ENCODE measurements at places on chromosomes 16 and 17.

DNA sequence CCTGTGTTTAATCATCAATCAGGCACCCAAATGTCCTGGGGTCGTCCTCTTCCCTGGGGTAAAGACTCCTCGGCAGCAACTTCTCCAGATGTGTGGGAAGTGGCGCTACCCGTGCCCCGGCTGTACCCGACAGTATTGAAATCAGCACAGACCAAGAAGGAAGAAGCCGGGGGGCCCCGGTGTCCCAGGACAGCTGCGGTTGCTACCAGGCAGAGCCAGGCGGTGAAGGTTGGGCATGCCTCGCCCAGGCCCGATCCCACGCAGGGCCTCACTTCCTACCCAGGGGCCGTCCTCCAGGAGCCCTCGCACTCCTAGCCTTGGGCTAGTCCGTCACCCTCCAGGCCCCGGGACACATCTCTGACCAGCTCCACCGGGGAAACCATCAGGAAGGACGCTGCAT is 9.0 kb upstream of the CCDC154 start:
- DNase-seq = no peak

- no peak for DNase-seq
Measured at GRCh38 chr17:43880420-43880991, 26.8 kb downstream of the MPP2 start.

DNA sequence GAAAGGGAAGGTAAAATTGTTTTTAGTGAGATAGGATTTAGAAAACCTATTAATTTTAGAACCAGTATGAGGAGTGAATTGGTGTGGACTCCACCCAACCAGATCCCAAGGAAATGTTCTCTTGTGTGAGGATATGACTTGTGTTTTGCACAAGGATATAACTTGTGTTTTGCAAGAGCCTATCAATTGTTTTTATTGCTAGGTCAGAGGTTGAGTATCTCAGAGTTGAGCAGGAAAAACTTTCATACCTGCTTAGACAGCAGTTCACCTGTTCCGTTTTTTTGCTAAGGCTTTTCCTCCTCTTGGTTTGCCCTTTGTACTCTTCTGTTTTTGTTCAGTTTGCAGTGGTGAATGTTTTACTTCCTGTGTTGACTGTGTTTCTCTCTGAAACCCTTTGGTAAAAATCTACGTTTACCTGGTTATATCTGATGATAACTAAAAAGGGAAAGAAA is 5.1 kb downstream of the NBR1 start:
- DNase-seq = no peak

- no peak for DNase-seq
Measured at GRCh38 chr17:51419476-51419875, 159.1 kb downstream of the UTP18 start.

DNA sequence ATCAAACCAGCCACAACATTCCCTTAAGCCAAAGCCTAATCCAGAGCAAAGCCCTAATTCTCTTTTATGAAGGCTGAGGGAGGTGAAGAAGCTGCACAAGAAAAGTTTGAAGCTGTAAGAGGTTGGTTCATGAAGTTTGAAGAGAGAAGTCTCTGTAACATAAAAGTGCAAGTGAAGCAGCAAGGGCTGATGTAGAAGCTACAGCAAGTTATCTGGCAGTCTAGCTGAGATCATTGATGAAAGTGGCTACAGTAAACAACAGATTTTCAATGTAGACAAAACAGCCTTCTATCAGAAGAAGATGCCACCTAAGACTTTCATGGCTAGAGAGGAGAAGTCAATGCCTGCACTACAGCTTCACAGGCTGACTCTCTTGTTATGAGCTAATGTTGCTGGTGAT is 52.5 kb downstream of the NACA2 start:
- DNase-seq = no peak

GRCh38 chr16:86498671-86499439 is 11.5 kb upstream of the FOXF1 start:
- no peak for DNase-seq

DNA sequence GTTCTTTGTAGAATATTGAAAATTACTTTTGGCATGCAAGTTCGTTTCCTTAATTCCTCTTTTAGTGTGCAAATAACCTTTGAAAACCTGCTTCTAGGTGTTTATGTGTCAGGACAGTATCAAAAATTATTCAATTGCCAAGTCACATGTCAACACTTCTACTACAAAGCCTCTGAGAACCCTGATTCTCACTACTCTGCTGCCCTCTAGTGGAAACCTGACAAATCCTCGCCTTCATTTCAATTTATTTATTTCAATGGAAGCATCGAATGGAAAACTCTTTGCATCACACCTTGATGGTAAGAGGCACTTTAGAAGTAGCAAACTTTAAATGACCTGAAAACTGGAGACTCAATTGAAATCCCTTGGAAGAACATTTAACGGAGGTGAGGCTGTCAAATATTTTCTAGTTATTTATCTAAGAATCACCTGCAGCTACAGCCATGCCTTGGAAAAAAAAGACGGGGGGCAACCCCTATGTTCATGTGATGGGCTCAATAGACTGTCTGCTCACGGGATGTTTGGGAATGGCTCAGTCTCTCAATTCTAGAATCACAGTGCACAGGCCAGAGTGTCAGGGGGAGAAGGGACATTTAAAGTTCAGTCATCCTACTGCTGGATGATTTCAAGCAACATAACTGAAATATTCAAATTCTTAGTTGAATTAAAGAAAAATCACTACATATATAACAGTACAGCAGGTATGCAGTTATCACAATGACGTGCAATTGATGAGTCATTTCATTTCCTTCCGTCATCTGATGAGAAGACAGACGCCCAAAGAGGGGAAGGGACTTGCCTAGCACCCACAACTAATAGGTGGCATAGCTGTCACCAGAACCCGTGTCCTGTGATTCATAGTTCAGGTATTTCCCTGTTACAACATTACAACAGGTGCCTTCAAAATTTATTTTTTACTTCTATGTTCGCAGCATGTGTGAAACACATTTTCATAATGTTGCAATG is 563.9 kb downstream of the TOX3 start:
- DNase-seq = no peak

GRCh38 chr17:81814748-81815645 is 11.0 kb downstream of the GCGR start:
- no peak for DNase-seq

DNA sequence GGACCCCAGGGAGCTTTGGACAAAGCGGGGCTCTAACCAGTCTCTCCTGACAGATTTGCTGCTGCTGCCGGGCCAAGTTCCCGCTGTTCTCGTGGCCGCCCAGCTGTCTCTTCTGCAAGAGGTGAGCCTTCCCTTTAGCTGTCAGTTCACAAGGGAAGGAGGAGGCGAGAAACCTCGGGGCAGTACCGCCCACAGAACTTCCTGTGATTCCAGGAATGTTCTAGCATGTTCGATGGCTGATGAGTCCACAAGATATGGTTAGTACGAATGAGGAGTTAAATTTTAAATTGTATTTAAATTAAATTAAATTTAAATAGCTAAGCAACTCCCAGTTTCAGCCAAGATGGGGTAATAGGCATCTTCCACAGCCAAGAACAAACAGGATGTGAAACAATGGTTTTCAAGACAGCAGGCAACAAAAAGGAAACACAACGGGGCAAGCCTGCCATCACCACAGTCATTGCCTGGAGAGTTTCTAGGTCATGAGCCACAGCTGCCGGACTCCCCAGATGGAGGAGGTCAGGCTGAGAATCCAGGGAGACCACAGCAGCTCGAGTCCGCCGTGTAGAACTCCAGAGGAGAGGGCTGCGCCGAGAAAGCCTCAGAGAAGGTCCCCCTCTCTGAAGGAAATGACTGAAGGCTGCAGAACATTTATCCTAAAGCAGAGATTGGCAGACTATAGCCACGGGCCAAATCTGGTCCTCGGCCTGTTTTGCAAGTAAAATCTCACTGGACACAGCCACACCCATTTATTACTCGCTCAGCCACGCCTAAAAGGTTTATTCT is 9.5 kb upstream of the TCF25 start:
- DNase-seq = no peak

- DNase-seq = no peak
Measured at GRCh38 chr16:31351942-31352325, 3.0 kb upstream of the ITGAX start.

DNA sequence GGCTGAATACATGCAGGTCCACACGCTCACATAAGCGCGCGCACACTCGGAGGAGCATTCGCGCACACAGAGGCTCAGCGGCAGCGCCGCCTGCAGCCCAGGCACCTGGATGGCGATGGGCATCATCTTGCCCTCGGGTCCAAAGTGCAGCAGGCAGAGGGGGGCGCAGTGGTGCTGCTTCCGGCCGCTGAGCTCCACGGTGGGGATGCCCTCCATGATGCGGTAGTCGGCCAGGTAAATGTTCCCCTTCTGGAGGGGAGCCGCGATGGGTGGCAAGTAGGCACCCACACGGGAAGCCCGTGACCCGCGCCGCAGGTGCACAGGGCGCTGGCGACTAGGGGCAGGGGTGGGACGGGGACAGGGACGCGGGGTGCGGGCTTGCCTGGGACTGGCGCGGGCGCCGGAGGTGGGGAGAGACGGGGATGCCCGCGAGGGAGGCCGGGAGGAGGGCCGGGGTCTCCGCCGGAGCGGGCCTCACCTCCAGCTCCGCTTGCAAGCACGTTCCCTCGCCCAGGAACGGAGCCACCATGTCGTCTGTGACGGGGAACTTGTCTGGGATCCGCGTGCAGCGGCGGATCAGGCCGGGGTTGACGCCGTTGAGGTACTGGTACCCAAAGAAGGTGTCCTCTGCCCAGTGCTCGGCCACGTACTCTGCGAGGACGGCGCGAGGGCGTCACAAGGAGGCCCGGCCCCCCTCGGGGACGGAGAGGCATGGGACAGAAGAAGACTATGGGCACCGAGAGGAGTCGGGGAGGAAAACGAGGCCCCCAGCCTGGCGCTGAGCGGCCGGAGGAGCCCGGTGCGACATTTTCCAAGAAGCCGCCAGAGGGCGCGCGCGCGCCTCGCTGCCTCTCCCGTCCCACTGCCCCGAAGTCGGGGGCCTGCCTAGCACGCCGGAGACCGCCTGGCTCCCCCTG is 8.0 kb downstream of the ALOX12B start:
- peak; percentile 47 for DNase-seq

GRCh38 chr16:22664561-22664997 is 149.4 kb upstream of the HS3ST2 start:
- DNase-seq = no peak

DNA sequence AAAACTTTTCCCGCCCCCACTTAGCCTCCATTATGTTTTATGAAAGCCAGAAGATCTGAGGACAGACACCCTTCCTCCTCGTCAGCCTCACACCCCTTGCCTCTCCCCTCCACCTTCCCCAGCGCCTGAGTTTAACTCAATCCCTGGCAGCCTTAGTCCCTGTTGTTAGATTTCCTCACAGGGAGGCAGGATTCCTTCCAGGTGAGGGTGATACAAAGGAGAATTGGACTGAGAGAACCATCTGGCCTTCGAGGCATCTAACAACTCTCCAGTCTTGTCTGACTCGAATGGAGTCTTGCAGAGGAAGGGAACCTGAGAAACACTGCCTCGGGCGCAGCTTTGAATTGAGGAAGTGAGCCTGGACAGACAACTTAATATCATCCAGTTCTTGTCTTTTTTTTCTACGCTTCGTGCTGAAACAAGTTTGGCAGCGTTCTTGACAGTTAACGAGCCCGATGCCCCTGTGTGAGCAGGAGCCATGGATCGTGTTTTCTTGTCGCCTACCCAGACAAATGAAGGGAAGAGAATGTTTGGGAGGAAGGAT is 1.3 kb upstream of the ZNF768 start:
- DNase-seq = no peak

GRCh38 chr16:78385086-78385805 is 285.8 kb downstream of the WWOX start:
- DNase-seq = no peak

- peak; percentile 99 for DNase-seq
Measured at GRCh38 chr17:56833809-56834379, at the start of the genes C17orf67 and DGKE. Gene C17orf67, minus strand, starts transcription at chr17:56833920. Its CDS starts 18,110 bp downstream, at chr17:56815810. Gene DGKE, plus strand, starts transcription at chr17:56834151. Its CDS starts 645 bp downstream, at chr17:56834796.

DNA sequence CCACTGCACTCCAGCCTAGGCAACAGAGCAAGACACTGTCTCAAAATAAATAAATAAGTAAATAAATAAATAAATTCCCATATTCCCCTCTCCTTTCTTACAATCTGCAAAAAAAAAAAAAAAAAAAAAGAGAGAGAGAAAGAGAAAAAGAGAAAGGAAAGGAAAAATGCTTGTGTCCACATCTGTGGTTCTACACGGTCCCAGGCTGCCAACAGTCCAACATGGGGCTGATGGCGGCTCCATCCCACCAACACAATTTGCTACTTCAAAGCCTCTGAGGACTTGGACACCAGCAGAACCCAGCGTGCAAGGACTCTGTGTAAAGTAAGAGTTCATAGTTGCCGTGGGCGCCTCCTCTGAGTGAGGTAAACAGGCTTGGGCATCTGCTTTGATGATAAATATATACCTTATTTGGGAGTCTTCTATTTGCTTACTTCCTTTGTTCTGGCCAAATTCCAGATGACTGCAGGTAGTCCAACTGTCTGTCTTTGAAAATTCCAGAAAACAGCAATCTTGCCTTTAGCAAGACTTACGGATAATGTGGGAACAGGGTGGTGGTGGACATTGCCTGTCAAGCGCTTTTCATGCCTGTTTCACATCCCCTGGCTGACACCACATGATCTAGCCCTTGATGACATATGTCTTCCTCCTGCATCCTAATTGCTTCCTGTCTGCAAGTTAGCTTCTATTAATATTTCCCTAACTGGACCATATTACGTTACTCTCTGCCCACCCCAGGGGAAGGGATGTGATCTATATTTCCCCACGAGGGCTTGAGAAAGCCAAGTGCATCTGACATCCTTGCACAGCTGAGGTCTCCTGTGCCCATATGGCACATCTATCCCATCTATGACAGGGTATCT is 10.1 kb downstream of the LITAF start:
- no peak for DNase-seq

GRCh38 chr16:2460391-2460713 is 443 bp downstream of the TEDC2 start:
- no peak for DNase-seq

GRCh38 chr17:27541301-27542023 is 85.2 kb downstream of the KSR1 start:
- DNase-seq = no peak

DNA sequence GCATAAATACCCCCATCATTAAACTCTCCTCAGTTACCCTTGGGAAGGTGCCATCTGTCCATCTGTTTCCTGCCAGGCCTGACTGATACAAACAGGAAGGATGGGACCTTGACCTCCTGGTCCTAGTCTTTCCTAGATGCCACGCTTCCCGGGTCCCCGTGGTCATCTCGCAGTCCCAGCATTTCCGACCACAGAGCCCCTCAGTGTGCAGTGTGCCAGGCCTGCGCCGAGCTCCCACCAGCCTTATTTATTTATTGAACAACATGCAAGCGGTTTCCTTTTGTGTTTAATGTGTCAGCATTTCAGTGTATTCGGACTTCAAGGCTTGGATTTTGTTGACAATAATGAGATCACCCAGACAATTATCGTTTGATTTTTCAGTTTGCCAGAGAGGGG is 45.6 kb upstream of the NKD1 start:
- no peak for DNase-seq
